Stimulated activated CD4-positive, alpha-beta T cell treated with anti-CD3 and anti-CD28 coated beads, Interleukin-15, amount 100 ng/mL, for 1 hour (primary cell): ENCODE measurements at places on chromosomes 3 and 15.

GRCh38 chr3:141959589-141960554 lies 83.4 kb downstream of the ATP1B3 start:
- no peak for DNase-seq

DNA sequence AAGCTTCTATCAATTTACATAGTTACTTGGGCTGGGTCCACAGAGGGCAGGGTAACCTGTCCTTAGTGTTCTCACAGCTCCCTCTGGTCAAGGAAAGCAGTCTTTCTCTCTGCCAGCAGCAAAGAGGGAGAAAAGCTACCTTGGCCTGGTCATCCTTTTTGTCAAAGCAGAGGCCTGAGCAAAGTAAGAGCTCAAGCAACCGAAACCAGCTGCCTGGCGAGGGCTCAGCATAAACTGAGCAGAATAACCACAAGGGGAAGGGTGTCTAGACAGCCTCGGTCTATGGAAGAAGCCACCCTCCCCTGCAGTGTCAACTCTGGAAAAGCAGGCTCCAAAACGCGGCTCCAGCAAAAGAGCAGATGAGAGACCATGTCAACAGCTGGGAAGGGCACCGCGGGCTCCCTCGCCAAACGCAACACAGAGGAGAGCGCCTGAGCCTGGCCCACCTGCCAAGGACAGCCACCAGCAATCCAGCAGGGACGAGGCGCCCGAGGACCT lies 17.4 kb downstream of the LRIG1 start:
- no peak for DNase-seq

DNA sequence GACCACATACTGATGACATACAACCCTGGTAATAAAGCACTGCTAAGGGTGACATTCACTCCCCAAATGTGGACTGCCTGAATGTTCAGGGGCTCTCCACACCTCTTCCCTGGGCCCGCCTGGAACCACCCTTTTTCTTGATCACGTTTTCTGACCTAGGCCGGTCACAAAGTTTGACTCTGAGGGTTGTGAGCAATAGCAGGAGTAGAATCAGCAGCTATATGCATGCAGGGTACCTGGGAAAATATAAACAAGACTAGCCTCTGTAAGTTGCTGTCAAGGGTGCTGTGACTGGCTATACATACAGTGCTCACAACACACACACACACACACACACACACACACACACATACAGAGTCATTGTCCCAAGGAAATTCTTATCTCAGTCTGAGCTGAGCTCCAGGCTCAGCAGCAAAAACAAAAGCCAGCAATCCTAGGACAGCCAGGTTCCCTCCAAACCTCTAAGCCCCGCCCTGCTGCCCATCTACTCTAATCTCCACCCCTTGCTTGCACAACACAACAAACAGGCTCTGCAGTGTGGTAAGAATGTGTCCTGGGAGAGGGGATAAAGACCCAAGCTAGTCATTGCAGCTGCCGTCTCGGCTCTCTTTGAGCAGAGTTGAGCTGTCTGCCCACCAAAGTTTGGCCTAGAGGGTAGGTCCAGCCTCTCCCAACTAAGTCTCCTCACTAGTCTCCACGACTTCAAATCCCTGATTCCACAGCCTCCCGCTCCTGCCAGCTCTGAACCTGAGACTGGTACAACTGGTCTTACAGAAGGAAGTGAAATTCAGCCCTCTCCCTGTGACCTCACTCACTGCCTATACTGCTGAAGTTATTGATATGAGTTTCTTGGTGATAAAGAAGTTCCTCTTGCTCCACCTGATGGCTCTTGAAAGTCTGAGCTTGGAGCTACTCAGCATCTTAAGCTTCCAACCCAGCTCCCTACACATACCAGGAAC lies 2.2 kb downstream of the BMF start:
- no peak for DNase-seq

GRCh38 chr3:51968883-51969678 lies 1.8 kb upstream of the PCBP4 start:
- no peak for DNase-seq

DNA sequence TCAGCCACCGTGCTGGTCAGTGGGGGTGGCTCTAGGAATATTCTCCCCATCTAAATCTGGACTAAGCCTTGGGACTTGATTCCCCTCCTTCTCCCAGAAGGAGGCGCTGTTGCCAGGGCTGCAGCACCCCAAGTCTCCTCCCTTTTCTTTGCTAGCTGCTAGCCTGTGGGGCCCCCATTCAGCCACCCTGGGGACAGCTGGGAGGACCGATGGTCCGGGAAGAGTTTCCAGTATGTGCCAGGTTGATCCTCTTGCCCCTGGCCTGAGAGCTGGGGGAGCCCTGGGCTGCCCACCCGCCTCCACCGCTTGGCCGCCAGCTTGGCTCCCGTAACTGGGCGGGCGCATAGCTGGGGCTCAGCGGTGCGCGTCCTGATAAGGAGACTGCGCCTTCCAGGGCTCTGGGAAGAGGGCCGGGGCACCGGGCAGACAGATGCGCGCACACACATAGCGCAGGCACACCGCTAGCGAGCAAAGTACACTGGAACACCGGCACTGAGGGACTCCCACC lies 4.2 kb downstream of the SMAD6 start:
- no peak for DNase-seq
